ENCODE measurements at places on chromosomes 7 and 10.

DNA sequence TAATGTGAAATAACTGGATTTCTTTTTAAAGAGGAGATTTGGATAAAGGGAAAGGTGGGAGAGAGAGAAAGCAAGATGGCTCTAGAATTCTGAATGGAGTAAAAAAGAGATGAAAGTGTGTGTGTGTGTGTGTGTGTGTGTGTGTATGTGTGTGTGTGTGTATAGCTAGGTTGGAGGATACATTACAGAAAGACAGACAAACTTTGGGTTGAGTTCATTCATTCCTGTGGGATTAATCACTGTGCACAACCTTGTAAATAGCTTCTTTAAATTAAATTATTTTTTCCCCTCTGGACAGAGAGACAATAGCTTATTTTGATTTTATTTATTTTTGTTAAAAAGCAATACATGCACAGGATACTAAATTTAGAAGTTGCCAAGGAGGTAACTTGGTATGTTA lies 7.5 kb downstream of the ASB4 start:
- DNase-seq: no peak
- H3K4me3 ChIP-seq: no peak overlapping the region
- H3K36me3 ChIP-seq: no peaks in the 10 kb centered on the region
- no peak overlapping the region for H3K27ac ChIP-seq

- no peaks in the 10 kb centered on the region for H3K36me3 ChIP-seq
- H3K4me1 ChIP-seq: no peaks in the 10 kb centered on the region
- DNase-seq: no peak
Measured at GRCh38 chr7:44376429-44377133, 51.2 kb upstream of the CAMK2B start.

- H3K27ac ChIP-seq: no peak overlapping the region
- no peak overlapping the region for H3K4me3 ChIP-seq
- no peaks in the 10 kb centered on the region for H3K36me3 ChIP-seq
- no peaks in the 10 kb centered on the region for H3K27me3 ChIP-seq
- DNase-seq: no peak
- H3K4me1 ChIP-seq: no peaks in the 10 kb centered on the region
Measured at GRCh38 chr10:129853562-129853903, 110.5 kb downstream of the EBF3 start.

DNA sequence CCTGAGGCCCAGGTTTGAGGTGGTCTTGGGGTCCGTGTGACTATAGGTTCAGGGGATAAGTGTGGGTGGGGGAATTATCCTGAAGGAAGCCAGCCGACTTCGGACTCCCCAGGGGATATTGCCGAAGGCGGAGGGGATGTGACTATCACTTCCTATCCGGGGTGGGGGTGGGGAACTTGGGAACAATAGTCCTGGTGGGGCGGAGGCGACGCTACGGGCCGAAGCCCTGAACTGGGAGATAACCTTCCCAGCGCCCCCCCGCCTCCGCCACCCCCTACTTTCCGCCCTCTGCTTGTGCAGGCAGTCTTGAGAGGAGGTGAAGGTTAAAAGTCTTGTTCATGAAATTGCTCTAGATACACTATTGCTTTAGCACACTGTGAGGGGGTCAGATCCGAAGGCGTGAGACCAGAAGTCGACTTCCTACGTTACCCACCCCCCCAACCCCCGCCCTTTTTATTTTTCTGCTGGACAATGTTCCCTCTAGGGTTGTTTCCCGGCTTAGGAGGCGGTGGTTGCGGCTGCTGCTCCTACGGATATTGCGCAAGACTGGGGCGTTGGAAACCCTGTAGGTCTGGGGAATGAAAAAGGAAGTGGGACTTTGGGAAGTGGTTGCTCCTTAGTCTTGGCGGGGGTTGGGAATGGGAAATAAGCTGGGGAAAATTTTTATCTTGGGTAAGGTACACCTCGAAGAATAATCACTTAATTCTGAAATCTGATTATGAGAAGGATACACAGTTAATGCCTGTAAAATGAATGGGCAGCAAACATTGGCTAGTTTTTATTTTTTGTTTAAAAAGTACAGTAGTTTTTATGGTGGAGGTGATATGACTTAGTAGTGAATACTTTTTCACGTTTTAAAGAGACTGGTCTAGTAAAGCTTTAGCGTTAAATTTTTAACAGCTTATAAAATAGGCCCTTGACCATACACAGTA lies 1.5 kb downstream of the PTPN12 start:
- H3K4me3 ChIP-seq: peak overlapping the region; percentile 66
- peak; percentile 1 for DNase-seq
- peaks cover 8% of the 10 kb centered on the region for H3K36me3 ChIP-seq
- peak overlapping the region; percentile 53 for H3K27ac ChIP-seq
- H3K4me1 ChIP-seq: peaks cover 15% of the 10 kb centered on the region
- no peaks in the 10 kb centered on the region for H3K27me3 ChIP-seq

GRCh38 chr10:24383681-24384106 lies 174.8 kb downstream of the KIAA1217 start:
- no peak overlapping the region for H3K4me3 ChIP-seq
- H3K4me1 ChIP-seq: no peaks in the 10 kb centered on the region
- H3K27ac ChIP-seq: no peak overlapping the region
- H3K36me3 ChIP-seq: no peaks in the 10 kb centered on the region
- DNase-seq: no peak
- H3K27me3 ChIP-seq: no peaks in the 10 kb centered on the region

DNA sequence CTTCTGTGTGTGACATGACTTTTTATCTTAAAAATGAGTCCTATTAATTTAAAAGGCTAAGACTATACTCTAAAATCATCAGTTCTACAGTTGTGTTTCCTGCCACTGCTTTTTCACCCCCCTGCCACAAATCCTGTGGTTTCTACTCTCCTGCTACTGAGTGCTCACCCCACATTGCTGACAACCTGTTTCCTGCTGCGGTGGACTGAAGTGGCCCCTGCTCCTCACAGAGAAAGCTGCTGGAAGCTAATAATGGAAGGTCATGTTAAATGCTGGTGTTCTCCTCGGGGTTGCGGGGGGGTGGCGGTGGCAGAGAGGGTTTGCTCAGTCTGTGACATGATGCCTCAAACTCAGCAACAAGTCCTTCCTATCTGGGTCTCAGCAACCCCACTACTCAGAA lies 113.2 kb upstream of the INHBA start:
- no peaks in the 10 kb centered on the region for H3K4me1 ChIP-seq
- no peaks in the 10 kb centered on the region for H3K36me3 ChIP-seq
- no peak overlapping the region for H3K27ac ChIP-seq
- no peaks in the 10 kb centered on the region for H3K27me3 ChIP-seq
- no peak for DNase-seq

- H3K27ac ChIP-seq: no peak overlapping the region
- H3K4me3 ChIP-seq: no peak overlapping the region
- H3K4me1 ChIP-seq: no peaks in the 10 kb centered on the region
Measured at GRCh38 chr7:15225981-15226380, 323.4 kb upstream of the DGKB start.

All from naive thymus-derived CD4-positive, alpha-beta T cell (primary cell).